ENCODE measurements at places on chromosomes 7 and 10.

DNA sequence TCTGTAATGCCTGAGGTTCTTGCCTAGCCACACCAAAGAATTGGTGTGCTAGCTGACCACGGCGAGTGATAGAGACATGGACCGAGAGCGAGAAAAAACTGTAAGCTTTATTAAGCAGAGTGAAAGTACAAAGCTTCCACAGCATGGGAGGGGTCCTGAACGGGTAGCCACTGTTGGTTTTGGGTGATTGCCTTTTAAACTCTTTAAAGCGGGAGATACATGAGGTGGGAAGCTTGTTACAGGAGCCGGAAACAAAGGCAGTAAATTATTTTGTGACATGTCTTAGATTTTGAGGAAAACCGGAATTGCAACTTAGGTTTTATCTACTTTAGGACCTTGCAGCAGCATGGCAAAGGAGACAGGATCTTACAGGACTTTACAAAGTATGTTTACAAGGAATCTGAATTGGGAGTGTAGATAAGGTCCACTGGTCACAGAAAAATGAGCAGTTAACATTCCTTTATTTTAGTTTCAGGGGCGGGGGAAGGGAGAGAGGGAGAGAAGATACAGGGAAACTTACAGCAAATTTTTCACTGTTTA is 252.7 kb upstream of the MBL2 start:
- DNase-seq: peak; percentile 63

DNA sequence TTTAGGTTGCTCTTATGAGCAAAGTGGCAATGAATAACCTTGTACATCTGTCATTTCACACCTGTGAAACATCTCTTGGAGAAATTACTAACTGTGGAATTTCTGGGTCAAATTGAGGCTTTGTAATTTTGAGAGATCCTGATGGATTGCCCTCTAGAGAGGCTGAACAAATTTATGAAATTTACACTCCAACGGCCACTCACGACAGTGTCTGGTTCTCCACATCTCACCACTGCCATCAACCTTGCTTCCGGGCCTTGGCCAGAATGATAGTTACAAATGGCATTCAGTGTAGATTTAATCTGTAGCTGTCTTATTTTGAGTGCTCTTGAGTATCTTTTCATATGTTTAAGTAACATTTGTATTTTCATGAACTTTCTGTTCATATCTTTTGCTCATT is 117.4 kb downstream of the TMEM178B start:
- no peak for DNase-seq

DNA sequence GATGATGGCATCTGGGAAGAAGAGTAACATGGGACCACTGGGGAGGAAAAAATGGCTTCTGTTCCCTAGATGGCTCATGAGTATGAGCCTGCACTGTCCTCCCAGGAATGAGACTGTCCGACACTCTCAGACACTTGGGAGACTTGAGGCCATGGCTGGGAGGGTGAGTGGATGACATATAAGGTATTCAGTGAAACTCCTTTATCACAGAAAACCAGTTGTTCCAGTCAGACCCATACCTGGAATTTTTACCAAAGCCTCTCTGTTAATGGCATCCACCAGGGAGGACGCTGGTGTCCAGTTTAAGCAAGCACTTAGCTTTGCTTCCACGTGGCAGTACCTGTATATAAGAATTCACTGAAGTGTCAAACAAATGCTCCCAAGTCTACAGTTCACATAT is 116.7 kb upstream of the C10orf90 start:
- DNase-seq: no peak

- DNase-seq: no peak
Measured at GRCh38 chr7:103445228-103446048, 569 bp downstream of the SLC26A5 start.

Measured in amniotic epithelial cell (primary cell).